ENCODE measurements at places on chromosomes 2 and 18. TPM values are rescaled to one million over a fixed set of nuclear protein-coding genes. Genes with fewer than 3 reads are reported as not detected.

The TUBA4B gene
- not detected for total RNA-seq

DNA sequence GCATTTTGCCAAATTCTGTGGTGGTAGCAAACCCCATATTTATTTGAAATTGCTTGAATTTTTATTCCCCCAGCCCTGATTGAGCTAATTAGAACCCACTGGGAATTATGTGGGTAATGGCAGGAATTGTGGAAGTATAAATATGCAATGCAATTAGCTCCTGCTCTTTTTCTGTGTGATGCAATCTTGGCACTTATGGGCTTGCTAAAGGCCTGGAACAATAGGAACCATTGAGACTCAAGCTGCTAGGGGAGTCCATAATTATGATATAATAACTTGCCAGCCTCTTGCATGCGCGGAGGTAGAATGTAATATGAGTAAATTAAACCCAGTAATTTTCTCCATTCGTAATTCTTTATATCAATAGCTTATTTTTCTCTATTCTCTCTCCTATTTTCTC lies 267.6 kb upstream of the THSD7B start:
- DNase-seq: no peak

DNA sequence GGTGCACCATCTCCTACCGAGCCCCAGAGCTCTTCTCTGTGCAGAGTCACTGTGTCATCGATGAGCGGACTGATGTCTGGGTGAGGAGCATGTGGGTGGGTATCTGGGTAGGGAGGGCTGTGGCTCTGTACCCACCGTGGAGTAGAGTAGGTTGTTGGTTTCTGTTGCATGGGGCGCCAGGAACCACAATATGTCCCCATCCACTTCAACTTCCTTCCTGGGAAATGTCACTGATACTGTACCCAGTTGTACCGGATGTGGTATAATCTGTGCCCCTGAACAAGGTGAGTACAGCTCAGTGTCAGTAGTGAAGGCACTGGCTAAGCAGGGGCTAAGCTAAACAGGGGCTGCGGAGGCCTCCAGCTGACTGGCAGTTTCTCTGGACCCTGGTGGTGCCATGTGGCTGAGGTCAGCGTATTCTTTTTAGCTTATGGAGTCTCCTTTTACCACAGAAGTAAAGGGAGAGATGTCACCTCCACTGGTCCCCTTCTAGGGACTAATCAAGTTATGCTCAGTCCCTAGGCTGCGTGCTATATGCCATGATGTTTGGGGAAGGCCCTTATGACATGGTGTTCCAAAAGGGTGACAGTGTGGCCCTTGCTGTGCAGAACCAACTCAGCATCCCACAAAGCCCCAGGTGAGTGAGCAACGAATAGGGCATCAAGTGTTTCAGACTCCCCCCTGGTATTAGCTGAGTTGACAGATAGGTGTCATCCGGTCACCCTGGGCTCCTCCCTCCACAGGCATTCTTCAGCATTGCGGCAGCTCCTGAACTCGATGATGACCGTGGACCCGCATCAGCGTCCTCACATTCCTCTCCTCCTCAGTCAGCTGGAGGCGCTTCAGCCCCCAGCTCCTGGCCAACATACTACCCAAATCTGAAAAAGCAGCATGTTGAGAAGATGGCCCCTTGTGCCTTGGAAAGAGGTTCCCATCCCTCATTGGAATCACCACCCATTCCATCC lies 2.7 kb downstream of the STK16 start:
- DNase-seq: peak; percentile 79

DNA sequence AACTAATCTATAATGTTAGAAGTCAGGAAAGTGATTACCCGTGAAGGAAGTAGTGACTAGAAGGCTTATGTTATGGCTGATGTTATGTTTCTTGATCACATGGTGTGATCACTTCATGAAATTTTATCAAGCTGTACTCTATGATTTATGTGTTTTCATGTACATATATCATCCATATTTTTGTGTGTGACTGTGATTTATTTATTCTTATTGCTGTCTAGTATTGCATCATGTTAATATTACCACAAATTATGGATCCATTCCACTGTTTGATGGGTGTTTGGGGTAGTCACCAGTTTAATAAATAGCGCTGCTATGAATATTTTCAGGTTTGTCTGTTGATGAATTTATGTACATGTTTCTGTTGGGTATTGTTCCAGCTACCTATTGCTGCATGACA lies 59.4 kb downstream of the SH2D6 start:
- no peak for DNase-seq

DNA sequence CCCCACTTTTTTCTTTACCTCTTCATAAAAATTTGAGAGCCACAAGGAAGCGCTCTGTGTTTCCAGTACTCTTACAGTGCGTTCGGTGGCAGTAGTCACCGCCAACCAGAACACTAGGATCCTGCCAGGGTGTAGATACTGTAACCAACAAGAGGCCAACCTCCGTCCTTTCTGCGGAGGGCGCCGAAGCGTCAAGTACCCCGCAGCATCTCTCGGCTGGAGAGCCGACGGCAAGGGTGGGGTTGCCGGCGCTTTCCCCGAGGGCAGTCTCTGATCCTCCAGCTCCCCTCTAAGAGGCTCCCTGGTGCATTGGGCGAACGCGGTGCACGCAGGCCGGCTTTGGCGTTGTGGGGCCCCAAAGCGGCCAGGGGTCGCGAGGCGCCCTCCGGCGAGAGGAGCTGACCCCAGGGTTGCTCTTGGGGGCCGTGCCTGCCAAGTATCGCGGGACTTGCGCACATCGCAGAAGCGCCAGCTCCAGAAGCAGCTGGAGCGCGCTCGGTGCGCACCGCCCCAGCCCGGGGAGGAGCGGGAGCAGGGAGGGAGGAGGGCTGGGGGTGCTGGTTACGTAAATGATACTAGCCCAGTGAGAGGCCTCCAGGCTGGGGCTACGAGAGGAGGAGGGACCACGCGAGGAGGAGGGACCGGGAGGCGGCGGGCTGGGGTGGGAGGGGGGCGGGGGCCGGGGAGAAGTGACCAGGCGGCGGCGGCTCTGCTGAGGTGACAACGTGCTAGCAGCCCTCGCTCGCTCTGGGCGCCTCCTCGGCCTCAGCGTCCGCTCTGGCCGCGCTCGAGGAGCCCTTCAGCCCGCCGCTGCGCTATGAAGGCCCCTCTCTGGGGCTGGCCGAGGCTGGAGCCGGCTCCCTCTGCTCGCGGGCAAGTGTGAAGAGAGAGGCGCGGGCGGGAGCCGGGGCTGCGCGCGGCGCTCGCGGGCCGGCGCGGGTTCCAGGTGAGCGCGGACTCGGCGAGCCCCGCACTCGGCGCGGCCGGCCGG lies at the start of gene GALNT13:
Gene GALNT13, plus strand, starts transcription at position 692 of the 991 bp plus-strand sequence.
- DNase-seq: no peak
